Activated CD4-positive, alpha-beta memory T cell treated with anti-CD3 and anti-CD28 coated beads, Interleukin-2, amount 10 ng/mL, durations not matched to agents 7 days and 5 days (primary cell): ENCODE measurements at places on chromosomes 7 and 10. TPM values are rescaled to one million over a fixed set of nuclear protein-coding genes. Genes with fewer than 3 reads are reported as not detected.

Gene CALML3
- not detected for total RNA-seq

Gene PMS2
- 21.2 TPM for total RNA-seq

Gene TNS3
- 0.18 TPM for total RNA-seq

Gene GRM3
- not detected for total RNA-seq

Gene TSPAN15
- 9.0 TPM for total RNA-seq

Gene CARD11
- 163 TPM for total RNA-seq

Gene SLC26A5
- not detected for total RNA-seq

DNA sequence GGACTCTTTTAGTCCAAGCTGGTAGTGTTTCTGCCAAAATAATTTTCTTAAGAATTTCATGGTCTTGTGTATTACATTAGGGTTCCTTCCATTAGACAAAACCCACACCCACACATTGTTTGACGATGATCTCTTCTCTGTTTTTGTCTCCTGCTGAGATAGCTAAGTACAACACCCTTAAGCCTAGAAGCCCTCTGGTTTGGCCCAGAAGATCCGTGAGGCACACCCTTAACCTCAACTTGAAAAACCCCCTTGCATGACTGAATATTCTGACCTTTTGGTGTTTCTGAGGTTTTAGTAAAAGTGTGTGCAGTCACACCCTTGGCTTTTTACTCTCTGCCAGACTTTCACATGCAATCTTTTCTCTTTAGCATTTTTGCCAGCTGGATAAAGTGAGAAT is 29.3 kb upstream of the ERCC6 start:
- DNase-seq = no peak
- H3K36me3 ChIP-seq = no peaks in the 10 kb centered on the region
- H3K27ac ChIP-seq = no peak overlapping the region

DNA sequence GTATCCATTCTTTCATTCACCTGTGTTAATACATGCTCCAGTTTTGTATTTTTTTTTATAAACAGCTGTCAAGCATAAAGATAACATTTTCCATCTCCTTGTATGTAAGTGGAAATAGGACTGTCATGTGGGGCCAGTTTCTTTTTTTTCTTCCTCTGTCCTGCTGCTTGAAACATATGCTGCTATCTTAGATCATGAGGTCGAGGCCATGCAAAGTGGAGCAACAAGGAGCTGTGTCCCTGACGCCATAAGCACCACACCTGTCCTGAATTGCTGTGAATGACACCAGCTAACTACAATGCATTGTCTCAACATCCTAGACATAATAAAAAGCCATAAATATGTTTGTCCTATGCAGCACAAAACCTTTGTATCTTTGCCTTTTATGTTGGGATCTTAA is 37.7 kb upstream of the SLC26A4 start:
- no peaks in the 10 kb centered on the region for H3K4me1 ChIP-seq
- no peak overlapping the region for H3K4me3 ChIP-seq
- no peaks in the 10 kb centered on the region for H3K27me3 ChIP-seq

DNA sequence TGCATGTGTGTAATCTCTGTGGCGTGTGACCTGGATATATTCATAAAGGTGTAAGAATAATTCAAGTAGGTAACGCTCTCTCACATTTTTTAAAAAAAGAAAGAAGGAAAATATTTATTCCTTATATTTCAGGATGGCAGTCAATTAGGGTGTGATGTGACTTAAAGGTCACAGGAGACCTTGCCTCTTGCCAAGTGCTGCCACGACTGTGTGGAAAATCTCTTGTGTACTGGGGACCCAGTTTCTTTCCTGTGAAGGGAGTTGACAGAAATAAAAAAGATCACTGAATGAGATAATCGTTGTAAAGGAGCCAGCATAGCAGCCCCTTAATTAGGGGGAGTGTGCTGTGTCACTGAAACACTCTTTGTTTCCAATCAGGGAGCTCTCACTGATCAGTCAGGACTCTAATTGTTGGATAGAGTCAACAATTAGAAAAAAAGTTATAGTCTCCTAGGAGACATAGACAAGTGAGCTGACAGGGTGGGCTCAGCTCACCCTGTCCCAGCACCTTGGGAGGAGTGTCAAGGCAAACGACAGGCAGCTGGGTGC is 31.1 kb downstream of the PTPRE start:
- no peaks in the 10 kb centered on the region for H3K36me3 ChIP-seq
- peaks cover 18% of the 10 kb centered on the region for H3K27me3 ChIP-seq
- H3K27ac ChIP-seq = no peak overlapping the region
- no peak for DNase-seq

- no peaks in the 10 kb centered on the region for H3K27me3 ChIP-seq
- no peak overlapping the region for H3K4me3 ChIP-seq
- no peak for DNase-seq
- H3K27ac ChIP-seq = no peak overlapping the region
Observed at GRCh38 chr7:102185796-102186195, 100.9 kb upstream of the SH2B2 start.

GRCh38 chr10:13440185-13441061 is 88.4 kb downstream of the BEND7 start:
- no peak overlapping the region for H3K4me3 ChIP-seq
- no peaks in the 10 kb centered on the region for H3K36me3 ChIP-seq
- peaks cover 52% of the 10 kb centered on the region for H3K27me3 ChIP-seq
- peak; percentile 62 for DNase-seq

DNA sequence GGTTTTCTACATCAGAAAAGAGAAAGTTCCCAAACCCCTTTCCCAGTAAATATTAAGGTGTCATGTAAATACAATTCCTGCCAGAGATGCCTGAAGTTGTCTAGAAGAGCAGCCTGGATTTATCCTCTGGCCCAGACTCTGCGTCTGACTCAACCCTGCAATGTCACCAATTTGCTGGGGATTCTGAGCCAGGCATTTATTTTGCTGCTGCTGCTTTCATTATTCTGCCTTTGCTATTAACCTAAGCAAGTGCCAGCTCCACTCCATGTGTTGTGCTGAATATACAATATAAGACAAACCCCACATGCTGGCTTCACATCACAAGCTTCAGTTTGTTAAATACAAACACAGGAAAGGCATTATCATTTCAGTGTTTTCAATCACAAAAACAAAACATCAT is 59.1 kb downstream of the ELAPOR2 start:
- no peak for DNase-seq
- H3K27ac ChIP-seq = no peak overlapping the region
- H3K36me3 ChIP-seq = no peaks in the 10 kb centered on the region
- peaks cover 1% of the 10 kb centered on the region for H3K27me3 ChIP-seq

- H3K27ac ChIP-seq = no peak overlapping the region
- no peak for DNase-seq
Observed at GRCh38 chr7:155263051-155263450, 34.6 kb upstream of the INSIG1 start.

GRCh38 chr7:98254951-98255610 is 3.0 kb upstream of the TECPR1 start:
- H3K27ac ChIP-seq = peak overlapping the region; percentile 77
- H3K4me3 ChIP-seq = no peak overlapping the region
- DNase-seq = peak; percentile 59
- peaks cover 46% of the 10 kb centered on the region for H3K4me1 ChIP-seq
- H3K27me3 ChIP-seq = no peaks in the 10 kb centered on the region

- H3K4me3 ChIP-seq = peak within 1 kb of the TSS; percentile 17
- peaks cover 15% of the 10 kb centered on the region for H3K27me3 ChIP-seq
- H3K4me1 ChIP-seq = peaks cover 3% of the 10 kb centered on the region
Observed at GRCh38 chr10:49761789-49762565, at the start of gene OGDHL. Gene OGDHL, minus strand, starts transcription at chr10:49762323. Its CDS starts 3,731 bp downstream, at chr10:49758592.

DNA sequence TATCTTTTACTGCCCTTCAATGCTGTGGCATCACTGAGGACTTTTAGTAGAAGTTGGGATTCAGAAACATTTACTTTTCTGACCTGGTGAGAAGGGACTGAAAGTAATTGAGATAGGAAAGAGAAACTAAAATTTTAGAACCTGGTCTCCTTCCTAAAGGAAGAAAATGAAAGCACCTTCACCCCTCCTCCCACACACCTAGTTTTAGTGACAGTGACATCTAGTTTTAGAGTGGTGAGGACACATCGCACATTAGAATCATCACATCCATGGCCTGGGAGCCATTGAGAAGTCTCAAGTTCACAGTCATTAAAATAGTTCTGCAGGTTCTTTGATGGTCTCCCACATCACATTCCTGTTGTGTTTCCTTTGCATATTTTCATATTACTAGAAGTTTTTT is 16.1 kb downstream of the TAS2R41 start:
- no peak for DNase-seq
- no peaks in the 10 kb centered on the region for H3K27me3 ChIP-seq
- no peaks in the 10 kb centered on the region for H3K36me3 ChIP-seq
- H3K4me1 ChIP-seq = peaks cover 19% of the 10 kb centered on the region

GRCh38 chr7:148028165-148028564 is 562.4 kb upstream of the C7orf33 start:
- H3K27ac ChIP-seq = no peak overlapping the region
- H3K4me3 ChIP-seq = no peak overlapping the region
- no peaks in the 10 kb centered on the region for H3K27me3 ChIP-seq

DNA sequence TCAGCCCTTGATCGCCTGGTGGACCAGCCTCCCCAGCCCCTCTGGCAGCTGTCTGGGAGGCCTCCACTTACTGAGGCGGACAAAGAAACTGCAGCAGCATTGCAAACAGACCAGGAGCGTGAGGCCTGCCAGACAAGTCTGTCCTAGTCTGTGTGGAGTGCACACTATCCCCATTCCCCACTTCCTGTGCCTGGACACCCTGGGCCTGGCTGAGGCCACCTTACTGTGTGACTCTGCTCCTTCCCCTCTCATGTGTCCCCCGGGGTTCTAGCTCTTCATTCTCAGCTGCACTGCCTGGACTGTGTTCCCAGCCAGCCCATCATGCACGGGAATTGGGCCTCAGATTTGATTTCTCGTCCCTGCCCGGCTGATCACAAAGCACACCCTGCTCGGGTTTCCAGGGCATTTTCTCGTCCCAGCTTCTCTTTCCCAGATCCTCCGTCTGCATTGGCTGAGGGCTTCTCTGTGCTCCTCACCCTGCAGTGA is 16.7 kb upstream of the C10orf90 start:
- no peaks in the 10 kb centered on the region for H3K27me3 ChIP-seq
- H3K4me3 ChIP-seq = no peak overlapping the region
- H3K27ac ChIP-seq = no peak overlapping the region
- no peaks in the 10 kb centered on the region for H3K4me1 ChIP-seq
- DNase-seq = no peak

DNA sequence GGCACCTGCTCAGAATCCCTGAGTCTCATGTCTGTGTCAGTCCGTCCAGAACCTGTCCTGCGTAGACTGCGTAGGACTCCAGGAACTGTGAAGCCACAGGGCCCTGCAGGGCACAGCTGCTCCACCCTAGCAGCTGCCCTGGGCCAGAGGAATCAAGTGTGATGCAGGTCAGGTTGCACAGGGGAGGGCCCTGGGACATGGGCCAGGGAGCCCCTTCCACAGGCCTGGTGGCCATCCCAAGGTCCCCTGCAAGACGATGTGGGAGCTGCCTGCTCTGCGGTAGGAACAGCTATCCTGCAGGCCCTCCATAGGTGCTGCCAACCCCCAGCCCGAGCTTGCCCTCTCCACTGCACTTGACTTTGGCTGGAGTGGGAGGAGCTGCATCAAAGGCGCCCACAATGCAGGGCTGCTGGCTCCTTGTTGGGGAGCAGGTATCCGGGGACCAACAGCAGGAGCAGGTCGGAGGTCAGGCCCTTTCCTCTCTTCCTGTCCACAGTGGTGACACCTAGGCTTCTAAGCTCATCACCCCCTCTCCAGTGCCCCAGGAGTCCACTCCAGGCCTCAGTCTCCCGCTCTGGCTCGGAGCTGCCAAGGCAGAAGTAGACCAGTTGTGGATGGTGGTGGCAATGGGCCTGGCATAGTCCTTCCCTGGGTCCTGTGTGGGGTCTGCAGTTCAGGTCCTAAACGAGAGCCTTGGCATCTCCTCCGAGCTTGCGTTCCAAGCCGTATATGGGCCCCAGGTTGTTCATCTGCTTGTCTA is 149.1 kb downstream of the MAPK8 start:
- H3K36me3 ChIP-seq = no peaks in the 10 kb centered on the region
- no peak for DNase-seq
- H3K4me1 ChIP-seq = no peaks in the 10 kb centered on the region
- H3K4me3 ChIP-seq = no peak overlapping the region

DNA sequence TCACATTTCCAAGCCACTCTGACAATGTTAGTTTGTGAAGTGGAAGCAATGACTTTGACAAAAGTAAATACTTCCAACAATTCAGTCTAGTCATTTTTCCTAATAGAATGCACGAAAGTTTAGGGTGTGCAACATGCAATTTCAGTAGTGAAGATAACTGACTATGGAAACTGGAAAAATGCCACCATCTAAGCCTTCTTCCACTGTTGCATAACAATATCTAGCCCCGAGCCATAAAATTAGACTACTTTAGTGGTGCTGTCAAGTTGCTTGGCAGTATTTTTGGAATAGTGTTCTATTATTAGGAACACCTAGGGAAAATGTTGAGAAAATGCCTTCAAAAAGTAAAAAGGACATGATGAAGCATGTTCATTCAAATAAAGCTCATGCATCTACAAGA is 17.9 kb downstream of the SEMA3A start:
- no peaks in the 10 kb centered on the region for H3K27me3 ChIP-seq
- H3K36me3 ChIP-seq = no peaks in the 10 kb centered on the region
- H3K4me3 ChIP-seq = no peak overlapping the region
- no peaks in the 10 kb centered on the region for H3K4me1 ChIP-seq
- no peak overlapping the region for H3K27ac ChIP-seq
- DNase-seq = no peak

- no peak for DNase-seq
- no peaks in the 10 kb centered on the region for H3K4me1 ChIP-seq
- H3K27me3 ChIP-seq = no peaks in the 10 kb centered on the region
- H3K27ac ChIP-seq = no peak overlapping the region
Observed at GRCh38 chr7:4800926-4801838, 25.8 kb downstream of the AP5Z1 start.

GRCh38 chr7:97025983-97026714 is 1.5 kb upstream of the DLX5 start:
- H3K27ac ChIP-seq = no peak overlapping the region
- H3K4me1 ChIP-seq = peaks cover 22% of the 10 kb centered on the region
- peaks cover 72% of the 10 kb centered on the region for H3K27me3 ChIP-seq
- H3K36me3 ChIP-seq = peaks cover 8% of the 10 kb centered on the region
- DNase-seq = no peak

- no peaks in the 10 kb centered on the region for H3K4me1 ChIP-seq
- no peak overlapping the region for H3K27ac ChIP-seq
Observed at GRCh38 chr7:47260270-47260669, 321.6 kb downstream of the TNS3 start.

DNA sequence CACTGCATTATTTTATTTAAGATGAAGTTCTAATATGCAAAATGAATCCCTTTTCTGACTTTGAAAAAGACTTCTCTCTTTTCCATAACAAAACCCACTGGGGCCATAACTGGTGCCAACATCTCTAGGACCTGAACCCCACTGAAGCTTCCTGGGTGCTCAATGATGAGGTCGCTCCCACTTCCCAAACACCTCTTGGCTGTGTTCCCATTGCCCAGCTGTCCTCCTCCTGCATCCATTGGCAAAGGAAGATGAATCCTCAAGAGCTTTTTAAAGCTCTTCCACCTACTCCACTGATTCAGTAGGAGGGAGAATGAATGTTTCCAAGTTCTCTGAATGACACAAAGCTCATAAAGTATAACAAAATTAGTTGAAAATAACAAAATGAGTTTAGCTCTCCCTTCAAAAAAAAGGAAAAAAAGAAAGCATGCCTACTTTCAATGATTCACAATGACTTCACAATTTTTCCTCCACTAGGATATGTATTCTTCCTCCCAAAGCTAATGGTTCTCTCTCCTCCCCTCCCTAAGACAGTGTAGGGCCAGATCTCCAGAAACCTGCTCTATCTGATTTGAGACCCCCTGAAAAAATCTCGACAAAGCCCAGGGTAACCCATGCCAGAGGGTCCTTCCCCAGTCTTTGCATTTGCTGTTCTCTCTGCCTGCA is 64.8 kb downstream of the SORBS1 start:
- H3K4me3 ChIP-seq = no peak overlapping the region
- peaks cover 3% of the 10 kb centered on the region for H3K27me3 ChIP-seq
- H3K36me3 ChIP-seq = no peaks in the 10 kb centered on the region
- DNase-seq = no peak
- no peak overlapping the region for H3K27ac ChIP-seq

- H3K27me3 ChIP-seq = peaks cover 28% of the 10 kb centered on the region
- H3K36me3 ChIP-seq = no peaks in the 10 kb centered on the region
- no peak for DNase-seq
Observed at GRCh38 chr10:17316488-17317170, 88.6 kb downstream of the VIM start.
